Fibroblast of upper back skin (primary cell): ENCODE measurements at places on chromosomes 12 and 14.

- DNase-seq = no peak
These were observed 342.3 kb downstream of the PDZRN4 start for GRCh38 chr12:41530441-41530840.

GRCh38 chr14:69333791-69334337, 64.2 kb downstream of the ERH start:
- no peak for DNase-seq

GRCh38 chr12:92597997-92598396, 104.8 kb upstream of the PLEKHG7 start:
- peak; percentile 79 for DNase-seq

- no peak for DNase-seq
These were observed 39.4 kb downstream of the USP15 start for GRCh38 chr12:62299617-62300016.
